Cardiac fibroblast (primary cell): ENCODE measurements at places on chromosomes 16 and 17.

- peak; percentile 59 for DNase-seq
These were observed 54.8 kb downstream of the VMP1 start for GRCh38 chr17:59762049-59762823.

- no peak for DNase-seq
These were observed 690.4 kb upstream of the RBFOX1 start for GRCh38 chr16:6642271-6642670.

- DNase-seq, result no peak
These were observed 9.6 kb upstream of the RNF112 start for GRCh38 chr17:19401321-19402010.

DNA sequence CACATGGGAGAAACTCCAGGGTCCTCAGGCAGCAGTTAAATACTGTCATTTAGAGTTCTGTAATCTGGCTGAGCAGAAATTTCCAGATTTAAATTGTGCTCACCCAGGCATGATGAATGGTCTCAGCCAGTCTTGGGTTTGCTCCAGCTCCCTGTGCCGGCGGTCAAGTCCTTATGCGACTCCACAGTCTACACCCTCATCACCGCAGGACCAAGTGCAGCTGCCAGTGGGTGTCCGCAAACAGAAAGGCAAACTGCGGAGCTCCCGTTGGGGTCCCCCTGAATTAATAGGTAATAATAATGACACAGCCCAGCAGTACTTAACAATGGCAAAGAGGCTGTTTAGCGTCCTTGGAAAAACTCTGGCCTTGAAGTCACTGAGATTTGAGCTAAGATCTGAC, 3.9 kb upstream of the CACNG4 start:
- DNase-seq, result no peak

- DNase-seq, result peak; percentile 75
These were observed 24.2 kb downstream of the ZNF652 start for GRCh38 chr17:49337884-49338283.

- DNase-seq, result peak; percentile 40
These were observed 14.0 kb downstream of the ATP5PD start for GRCh38 chr17:75032720-75033280.

GRCh38 chr16:16042076-16042475, 92.7 kb downstream of the ABCC1 start:
- peak; percentile 58 for DNase-seq

GRCh38 chr16:77744141-77744540, 21.8 kb downstream of the NUDT7 start:
- DNase-seq, result no peak

GRCh38 chr17:13378361-13378760, 223.4 kb downstream of the HS3ST3A1 start:
- no peak for DNase-seq

DNA sequence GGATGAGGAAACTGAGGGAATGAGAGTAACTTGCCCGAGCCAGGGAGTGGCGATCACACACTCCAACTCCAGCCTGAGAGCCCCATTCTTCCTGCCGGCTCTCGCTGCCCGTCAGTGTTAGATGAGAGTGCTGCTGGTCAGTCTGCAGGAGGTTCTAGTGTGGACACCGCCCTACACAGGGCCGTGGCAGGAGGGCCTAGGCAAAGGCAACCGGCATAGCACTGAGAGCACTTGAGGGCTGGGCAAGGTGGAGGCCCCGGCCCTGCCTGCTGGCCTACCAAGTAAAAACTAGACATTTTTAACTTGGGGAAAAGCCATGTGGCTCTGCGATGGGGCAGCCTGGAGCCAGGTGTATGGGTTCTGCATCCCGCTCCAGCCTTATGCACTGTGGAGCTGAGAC, 354.8 kb downstream of the SEC14L1 start:
- DNase-seq, result no peak

- no peak for DNase-seq
These were observed 18.5 kb downstream of the NME3 start for GRCh38 chr16:1752853-1753252.

DNA sequence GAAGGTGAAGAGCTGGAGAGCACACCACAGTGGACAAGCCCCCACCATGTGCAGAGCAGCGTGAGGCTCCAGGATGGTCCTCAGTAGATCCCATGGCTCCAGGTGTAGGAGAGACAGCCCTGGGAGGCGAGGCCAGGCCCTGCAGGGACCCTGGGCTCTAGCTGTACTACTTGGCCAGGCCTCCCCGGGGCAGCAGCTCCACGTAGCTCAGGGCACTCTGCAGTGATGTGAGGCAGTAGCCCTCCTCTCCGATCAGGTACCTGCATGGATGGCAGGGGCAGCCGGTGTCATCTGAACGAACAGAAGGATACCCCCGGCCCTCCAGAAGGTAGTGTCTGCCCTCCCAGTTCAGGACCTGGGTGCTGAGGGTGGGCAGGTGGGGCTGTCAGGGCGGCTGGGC, 6.2 kb upstream of the SPATA2L start:
- no peak for DNase-seq

DNA sequence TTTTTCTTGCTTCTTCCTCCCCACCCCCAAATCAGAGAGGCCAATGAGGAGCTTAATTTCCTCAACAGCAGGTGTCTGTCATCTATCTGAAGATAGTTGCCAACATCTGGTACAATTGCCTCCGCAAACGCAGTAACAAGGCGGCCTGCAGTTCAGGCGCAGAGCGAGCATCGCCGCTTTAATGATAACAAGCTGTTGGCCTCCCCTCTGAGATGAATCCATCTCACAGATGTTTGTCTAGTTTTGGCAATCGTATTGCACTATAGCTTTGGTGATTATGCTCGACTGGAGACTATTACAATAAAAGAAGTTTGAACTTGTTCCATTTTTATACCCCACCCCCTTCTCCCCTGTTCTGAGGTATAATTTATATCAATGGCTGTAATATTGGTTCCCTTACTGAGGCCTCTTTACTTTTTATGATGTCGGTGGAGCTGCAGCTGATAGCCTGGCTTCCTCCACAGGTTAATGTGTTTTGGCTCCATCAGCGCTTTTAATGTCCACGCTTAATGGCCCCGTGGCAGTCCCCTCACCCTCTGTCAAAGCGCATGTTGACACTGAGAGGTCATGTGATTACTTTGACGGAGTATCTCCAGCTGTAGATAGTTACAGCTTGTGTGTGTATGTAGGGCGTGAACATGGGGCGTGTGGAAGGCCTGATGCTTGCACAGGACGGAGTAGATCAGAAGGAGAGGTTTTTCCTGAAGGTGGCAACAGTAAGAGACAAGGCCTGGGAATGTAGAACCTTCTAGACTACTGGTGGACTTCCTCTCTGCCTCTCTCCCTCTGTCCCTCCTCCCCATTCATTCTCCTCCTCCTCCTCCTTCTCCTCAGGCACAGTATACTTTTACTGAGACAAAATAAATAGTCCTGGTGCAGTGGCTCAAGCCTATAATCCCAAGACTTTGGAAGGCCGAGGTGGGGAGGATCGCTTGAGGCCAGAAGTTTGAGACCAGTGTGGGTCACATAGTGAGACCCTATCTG, 164.7 kb downstream of the MSI2 start:
- DNase-seq, result no peak

GRCh38 chr16:63372815-63373214, 1336.6 kb upstream of the CDH8 start:
- DNase-seq, result no peak

GRCh38 chr17:34068571-34068970, 186.5 kb upstream of the CCL2 start:
- DNase-seq, result no peak

DNA sequence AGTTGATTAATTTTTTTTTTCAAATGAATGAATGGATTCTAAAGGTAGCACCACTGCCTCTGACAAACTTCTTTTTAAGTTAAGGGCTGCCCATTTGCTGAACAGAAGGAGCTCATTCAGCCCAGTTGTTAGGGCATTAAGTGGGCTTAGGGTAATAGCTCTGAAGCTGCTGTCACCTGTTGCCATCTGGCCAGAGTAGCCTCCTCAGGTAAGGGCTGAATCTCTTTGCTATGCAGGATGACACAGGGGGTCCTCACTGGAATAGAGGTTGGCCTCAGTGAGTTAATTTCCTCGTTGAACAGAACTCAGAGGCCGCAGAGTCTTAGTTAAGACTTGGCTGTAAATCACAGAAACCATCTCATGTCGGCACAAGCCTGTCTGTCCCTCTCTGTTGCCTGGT, 232.8 kb downstream of the CCDC182 start:
- no peak for DNase-seq

GRCh38 chr16:87602821-87603683, 744 bp downstream of the JPH3 start:
- no peak for DNase-seq

- DNase-seq, result no peak
These were observed 311.4 kb downstream of the SOX9 start for GRCh38 chr17:72432143-72432621.

- no peak for DNase-seq
These were observed 98.3 kb downstream of the PRKCA start for GRCh38 chr17:66400698-66401097.

DNA sequence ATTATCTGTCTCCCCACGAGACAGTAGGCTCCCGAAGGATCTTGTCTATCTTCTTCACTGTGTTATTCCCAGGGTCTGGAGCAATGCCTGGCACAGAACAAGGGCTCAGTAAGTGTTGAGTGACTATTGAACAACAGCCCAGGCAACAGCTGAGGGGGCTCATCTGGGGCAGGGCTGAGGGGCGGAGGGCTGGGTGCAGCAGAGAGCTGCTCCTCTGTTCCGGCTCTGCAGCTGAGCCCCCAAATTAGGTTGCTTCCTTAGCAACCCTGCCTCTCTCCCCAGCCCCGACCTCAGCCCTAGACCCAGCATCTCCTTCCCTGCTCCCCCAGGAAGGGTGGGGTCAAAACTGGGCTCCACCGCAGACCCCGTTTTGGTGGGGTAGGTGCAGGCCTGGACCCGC, 32.2 kb downstream of the ITGAE start:
- DNase-seq, result no peak

DNA sequence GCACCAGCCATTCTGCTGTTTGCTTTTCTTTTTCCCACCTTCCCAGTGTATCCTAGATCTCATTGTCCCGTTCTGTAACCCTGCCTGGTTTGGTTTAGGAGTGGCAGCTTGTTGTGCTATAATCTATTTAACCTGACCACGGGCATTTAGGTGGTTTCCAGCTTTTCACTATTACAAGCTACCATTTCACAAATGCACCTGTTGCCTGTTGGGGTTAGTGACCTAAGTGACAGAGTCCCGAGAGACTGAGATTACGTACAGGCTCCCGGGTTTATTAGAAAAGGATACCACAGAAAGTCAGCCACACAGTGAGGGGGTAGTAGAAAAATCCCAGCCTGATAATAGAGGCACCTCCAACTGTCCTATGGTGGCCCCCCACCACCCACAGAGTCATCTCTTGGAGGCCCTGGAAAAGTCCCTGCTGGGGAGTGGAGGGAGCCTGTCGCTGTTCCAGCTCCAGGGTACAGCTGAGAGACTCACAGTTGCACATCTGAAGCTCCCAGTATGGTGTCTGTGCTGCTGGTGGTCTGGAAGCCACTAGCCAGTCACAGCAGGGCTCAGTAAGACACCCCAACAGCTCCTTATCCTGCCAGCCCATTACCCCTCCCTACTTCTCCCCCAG, 21.2 kb downstream of the CLEC16A start:
- DNase-seq, result no peak

- no peak for DNase-seq
These were observed 29.2 kb upstream of the VAT1L start for GRCh38 chr16:77759201-77759600.

DNA sequence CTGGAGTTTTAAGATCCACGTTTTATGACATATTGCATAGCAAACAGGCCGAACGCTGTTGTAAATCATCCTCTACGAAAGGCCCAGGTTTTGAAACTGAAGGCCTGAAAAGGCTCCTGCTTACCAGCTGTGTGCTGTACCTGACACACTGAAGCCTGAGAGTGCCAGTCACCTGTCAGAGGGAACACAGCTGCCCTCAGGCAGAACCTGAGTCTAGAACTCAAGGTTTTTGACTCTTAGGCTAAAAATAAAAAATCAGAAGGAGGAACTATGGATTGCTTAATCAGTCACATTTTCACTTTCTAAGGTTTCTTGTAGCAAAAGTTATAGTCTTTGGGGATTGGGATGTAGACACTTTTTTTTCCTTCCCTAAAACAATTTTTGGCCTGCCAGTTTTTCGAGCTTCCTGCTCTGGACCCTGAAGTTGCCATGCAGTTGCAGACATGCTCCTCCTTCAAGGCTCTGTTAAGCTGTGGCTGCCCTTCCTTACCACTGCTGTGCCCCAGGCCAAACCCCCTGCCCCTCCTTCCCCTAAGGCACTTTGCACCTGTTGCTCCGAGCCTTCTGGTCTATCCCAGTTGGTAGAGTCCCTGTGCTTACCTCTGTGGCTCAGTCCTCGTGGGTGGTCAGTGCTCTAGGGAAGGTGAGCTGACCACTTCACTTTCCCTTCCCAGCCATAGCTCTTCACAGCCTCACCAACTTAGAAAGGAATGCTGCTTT, 56.6 kb downstream of the TENT4B start:
- no peak for DNase-seq

- DNase-seq, result no peak
These were observed 4.7 kb downstream of the KCTD5 start for GRCh38 chr16:2686912-2687507.

DNA sequence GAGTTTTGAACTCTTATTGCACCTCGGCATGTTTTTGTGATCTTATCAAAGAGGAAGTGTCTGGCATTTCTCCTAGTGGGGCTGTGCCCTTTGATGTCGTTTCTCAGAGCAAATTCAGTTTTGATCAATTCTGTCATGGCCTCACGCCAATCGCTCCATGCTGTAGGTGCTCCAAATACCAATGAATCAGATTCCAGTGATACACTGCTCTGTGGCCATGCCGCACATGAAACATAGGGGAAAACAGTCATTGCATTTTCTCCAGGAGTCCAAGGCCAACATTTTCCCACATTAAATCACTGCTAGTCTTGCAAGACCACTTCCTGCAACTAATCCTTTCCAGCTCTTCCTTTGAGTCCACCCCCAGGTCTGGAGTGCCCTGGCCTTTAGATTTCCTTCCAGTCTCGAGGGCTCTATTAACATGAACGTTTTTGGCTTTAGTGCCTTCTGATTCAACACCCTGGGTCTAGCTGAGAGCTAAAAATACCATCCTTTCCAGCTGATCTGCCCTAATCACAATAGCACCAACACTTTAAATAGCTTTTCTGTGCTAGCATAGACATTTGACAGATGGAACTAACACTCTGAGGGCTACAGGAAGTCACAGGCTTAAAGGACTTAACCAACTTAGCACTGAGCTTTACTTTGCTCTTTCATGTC, 18.2 kb upstream of the RASL10B start:
- DNase-seq, result peak; percentile 91

DNA sequence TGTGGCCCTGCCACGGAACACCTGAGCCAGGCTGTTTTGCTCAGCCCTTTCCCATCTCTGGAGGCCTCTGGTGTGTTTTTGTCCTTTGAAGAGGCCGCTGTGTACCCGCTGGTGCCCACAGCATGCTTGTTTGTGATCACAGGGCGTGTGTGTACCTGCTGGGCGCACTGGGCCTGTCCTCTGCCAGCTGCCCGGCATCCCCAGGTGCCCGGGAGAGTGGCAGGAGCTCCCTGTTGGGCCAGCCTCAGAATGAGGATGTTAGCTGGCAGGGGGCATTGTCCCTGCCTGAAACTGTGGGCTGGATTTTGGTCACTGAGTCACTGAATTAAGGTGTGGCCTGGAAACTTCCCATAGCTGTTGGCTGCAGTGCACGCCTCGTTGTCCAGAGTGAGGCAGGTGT, 31.1 kb downstream of the BAIAP2 start:
- no peak for DNase-seq
